ENCODE measurements at places on chromosomes 12 and 14.

- DNase-seq: no peak
Measured at GRCh38 chr12:33596814-33597213, 157.2 kb upstream of the SYT10 start.

DNA sequence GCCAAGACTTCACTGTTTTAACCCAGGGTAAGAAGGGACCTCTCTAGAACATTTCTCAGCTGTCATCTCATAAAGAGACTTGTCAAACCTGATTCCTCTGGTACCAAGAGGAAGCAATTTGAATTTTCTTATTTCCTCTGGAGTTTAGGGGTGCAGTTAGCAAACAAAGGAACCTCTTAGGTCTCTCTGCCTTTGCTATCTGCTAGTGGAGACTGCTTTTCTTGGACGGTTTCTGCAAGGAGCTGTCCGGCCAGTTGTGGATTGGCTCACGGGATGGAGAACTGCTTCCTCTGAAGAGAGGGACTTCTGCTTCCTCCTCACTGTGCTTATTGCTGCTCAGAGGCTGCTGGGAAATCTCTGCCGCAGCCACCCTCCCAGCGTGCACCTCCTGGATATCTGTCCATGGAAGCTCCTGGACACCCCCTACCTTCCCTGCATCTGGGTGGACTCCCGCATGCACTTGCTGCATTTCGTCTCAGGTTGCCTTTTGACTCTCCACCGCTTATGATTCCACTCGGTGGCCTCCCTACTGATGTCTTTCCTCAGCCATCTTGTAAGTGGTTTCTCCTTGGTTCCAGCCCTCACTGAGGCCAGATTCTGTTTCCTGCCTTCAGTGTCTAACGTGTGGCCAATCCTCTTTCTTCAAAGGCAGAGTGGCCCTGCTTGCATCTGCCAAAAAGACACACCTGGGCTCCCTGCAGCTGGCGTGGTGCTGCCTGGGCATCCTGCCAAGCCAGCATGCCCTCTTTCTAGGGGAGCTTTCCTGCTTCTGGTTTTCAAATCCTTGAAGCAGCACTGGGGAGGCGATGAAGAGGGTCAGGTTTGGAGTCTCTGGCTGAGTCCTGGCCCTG is 187.3 kb downstream of the CHST11 start:
- DNase-seq: peak; percentile 6

- DNase-seq: no peak
Measured at GRCh38 chr12:28096649-28097048, 93.6 kb upstream of the CCDC91 start.

- DNase-seq: no peak
Measured at GRCh38 chr12:113467502-113468364, 3.9 kb downstream of the LHX5 start.

- peak; percentile 90 for DNase-seq
Measured at GRCh38 chr14:100239840-100240667, 1.1 kb downstream of the YY1 start.

- no peak for DNase-seq
Measured at GRCh38 chr12:52220477-52220876, 12.6 kb upstream of the KRT7 start.

Measured in CD4-positive, alpha-beta T cell treated with Interleukin-21 for 1 hour (primary cell).